Naive thymus-derived CD8-positive, alpha-beta T cell (primary cell): ENCODE measurements at places on chromosomes 3 and 15. TPM values are rescaled to one million over a fixed set of nuclear protein-coding genes. Genes with fewer than 3 reads are reported as not detected.

ACP3 gene
- not detected for total RNA-seq

EFCC1 gene
- 0.69 TPM for total RNA-seq

DNAJC19 gene
- total RNA-seq: 61.2 TPM

EPHB3 gene
- not detected for total RNA-seq

LDHAL6B gene
- total RNA-seq: not detected

CILP gene
- total RNA-seq: 0.44 TPM

PARP15 gene
- total RNA-seq: 61.9 TPM

PLA2G4B gene
- total RNA-seq: 40.1 TPM

BHLHE40 gene
- 4.5 TPM for total RNA-seq

ZBED2 gene
- not detected for total RNA-seq

FOXB1 gene
- total RNA-seq: 0.13 TPM

CCR5 gene
- 0.23 TPM for total RNA-seq

CHP1 gene
- total RNA-seq: 23.9 TPM

CHRNA7 gene
- not detected for total RNA-seq

APBA2 gene
- total RNA-seq: 216 TPM

MOBP gene
- not detected for total RNA-seq

WDR93 gene
- not detected for total RNA-seq

ZBTB47 gene
- total RNA-seq: 0.41 TPM
